ENCODE measurements at places on chromosomes 16 and 17.

GRCh38 chr16:82891918-82892317 is 265.1 kb downstream of the CDH13 start:
- DNase-seq = no peak

DNA sequence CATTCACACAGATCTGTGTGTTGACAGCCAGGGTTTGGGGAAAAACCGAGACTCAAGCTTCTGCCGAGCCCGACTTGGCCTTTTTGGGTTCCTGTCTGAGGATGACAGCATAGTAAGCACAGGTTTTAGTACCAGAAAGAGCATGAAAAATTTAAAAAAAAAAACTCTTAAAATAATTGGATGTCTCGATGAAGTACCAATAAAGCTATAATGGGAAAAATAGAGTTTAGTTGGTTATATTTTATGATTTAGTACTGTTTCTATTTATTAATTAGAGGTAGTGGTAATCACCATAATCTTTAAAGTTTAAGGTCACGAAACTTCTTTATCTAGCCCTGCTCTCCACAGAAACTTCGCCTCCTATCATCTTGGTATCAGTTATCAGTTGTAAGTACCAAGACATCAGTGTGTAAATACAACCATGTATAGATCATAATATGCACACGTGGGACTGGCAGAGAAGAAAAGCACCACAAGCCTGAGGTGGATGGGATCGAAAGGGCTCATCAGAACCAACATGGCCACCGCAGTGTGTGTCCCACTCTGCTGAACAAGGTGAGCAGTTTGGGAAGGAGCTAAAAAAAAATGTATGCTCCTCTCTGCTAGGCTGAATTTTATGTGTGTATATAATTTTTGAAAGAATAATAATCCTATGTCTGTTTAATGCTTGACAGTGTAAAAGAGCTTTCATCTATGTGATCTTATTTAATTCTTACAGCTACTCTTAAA is 14.4 kb upstream of the EEF2K start:
- DNase-seq = peak; percentile 48

GRCh38 chr16:85057212-85057889 is 29.8 kb downstream of the KIAA0513 start:
- DNase-seq = no peak

DNA sequence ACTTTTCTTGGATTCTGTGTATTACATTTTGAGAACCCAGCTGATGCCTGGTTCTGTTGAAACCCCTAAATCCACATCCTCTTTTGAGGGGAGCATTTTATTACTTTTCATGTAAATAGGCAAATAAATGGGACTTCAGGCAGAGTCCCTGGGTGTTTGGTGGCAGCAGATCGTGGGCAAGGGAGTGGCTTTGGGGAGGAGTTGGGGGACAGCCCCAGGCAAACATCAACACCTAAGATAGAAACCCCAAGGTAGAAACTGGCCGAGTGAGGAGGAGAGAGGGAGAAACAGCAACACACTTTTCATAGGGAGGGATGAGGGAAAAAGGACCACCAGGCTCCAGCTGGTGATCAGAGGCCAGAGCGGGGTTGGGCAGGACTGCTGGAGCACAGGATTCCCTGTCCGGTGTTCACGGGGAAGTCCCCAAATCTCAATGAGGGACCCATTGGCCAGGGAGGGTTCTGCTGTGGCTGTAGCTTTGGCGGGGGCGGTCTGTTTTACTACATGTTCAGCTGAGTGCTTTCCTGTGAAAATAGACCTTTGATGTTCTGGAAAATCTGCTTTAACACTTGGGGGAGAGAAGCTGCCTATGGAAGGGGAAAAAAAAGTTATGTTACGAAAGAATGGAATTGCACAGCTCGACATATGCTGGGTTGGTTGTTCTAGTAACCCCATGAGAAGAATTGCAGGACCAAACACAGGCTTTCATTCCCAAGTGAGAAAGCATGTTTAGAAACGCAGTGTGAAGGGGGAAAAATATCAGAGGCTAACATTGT is 46.6 kb downstream of the MSI2 start:
- DNase-seq = no peak

- DNase-seq = no peak
These were observed 1.3 kb downstream of the GNAO1 start for GRCh38 chr16:56192635-56192945.

GRCh38 chr17:30477774-30478115 is 537 bp downstream of the GOSR1 start:
- DNase-seq = no peak

DNA sequence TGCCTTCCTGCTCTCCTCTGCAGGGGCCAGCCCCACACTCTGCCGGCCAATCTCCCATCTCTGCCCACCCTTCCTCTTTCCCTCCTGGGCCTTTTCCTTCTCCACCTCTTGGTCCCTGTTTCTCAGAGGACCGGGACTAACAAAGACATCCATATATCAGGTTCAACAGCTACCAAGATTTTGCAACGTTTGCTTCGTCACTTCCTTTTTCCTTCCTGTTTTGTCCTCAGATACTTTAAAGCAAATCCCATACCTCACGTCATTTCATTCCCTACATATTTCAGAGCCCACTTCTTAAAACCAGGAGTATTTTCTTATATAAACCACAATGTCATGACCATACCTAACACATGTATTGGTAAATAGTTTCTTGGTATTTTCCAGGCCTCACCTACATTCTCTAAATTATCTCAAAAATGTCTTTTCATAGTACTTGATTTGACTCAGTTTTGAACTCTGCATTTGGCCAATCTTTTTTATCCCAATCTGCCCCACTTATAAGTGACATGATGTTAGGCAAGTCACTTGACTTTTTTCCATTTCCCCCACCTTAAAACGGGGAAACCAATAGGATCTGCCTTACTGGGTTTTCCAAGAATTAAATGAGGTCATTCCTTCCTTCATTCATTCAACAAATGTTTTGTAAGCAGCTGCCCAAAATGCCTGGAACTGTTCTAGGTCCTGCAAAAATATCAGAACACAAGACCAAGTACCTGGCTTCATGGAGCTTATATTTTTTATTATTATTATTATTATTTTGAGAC is 7.2 kb upstream of the USP10 start:
- no peak for DNase-seq

GRCh38 chr16:56262551-56263245 is 71.4 kb downstream of the GNAO1 start:
- DNase-seq = no peak

GRCh38 chr16:89823087-89823823 is 5.0 kb upstream of the SPIRE2 start:
- DNase-seq = no peak

GRCh38 chr17:8994319-8994718 is 27.0 kb upstream of the NTN1 start:
- no peak for DNase-seq

- no peak for DNase-seq
These were observed 12.1 kb upstream of the TBX21 start for GRCh38 chr17:47720754-47721533.

DNA sequence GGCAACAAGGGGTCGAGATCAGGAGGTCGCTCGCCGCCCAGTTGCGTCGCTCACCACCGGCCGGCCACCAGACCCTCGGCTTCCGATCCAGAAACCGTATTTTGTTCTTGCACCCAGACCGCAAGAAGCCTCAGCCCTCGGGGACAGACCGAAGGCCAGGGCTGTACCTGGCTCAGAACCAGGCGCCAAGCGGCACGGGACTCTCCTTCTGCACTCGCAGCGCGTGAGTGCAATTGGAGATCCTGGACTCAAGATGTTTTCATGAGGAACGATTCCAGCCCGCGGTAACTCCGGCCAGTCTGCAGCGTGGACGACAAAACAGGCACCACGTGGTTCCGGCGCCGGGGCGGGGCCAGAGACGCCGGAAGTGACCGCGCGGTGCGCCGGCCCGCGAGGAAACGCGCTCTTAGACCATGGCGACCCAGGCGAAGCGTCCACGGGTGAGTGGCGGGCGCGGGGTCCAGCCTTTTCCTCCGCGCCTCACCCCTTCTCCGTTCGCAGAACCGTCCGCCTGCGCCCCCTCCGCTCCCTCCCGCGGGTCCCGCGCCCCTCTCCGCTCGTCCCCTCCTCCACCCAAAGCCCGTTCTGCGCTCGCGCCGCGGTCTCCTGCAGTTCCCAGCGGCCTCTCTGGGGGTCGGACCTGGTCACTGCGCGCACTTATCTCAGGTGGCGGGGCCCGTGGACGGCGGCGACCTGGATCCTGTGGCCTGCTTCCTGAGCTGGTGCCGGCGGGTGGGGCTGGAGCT is at the start of gene SETD6:
Gene SETD6, plus strand, starts transcription at position 393 of the 746 bp plus-strand sequence. Its CDS starts 21 bp downstream, at position 414.
- DNase-seq = peak; percentile 90

DNA sequence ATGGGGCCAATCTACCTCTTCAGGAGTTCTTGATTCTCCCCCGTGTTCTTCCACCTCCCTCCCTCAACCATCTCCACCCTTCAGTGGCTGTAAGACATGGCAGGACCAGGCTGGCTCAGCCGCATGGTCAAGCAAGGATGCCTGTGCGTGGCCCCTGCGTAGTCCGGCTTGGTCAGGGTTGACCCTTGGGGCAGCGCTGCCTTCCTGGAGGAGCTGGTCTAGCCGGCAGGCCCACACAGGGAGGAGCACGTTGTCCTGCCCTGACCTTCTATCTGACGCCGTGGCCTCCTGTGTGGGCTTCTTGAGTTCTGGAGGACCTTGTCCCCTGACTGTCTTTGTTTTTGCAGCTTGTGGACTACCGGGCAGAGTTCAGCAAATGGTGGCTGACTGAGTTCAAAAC is 169.8 kb downstream of the DNAH9 start:
- no peak for DNase-seq
